CD4-positive, alpha-beta T cell treated with Interleukin-17A for 4 hours (primary cell): ENCODE measurements at places on chromosomes 2 and 18.

DNA sequence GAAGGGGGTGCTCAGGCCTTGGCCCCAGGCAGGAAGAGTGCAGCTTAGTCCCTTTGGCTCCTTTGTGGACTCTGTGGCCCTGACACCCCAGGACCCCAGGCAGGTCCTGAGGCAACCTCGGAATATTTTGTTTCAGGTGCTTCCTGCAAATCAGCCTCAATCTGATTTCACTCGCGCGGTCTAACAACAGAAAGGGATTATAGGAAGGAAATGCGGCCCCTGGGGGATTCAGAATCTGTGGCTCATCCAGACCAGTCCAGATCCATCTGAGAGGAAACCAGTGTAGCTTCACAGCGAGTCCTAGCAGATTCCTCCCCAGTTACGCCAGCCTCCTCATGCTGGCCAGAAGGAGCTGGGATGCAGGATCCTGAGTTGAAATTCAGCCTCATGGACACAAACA is 59.5 kb upstream of the YWHAQ start:
- DNase-seq = no peak

GRCh38 chr2:38176619-38177021 is 100.7 kb upstream of the CYP1B1 start:
- DNase-seq = no peak

DNA sequence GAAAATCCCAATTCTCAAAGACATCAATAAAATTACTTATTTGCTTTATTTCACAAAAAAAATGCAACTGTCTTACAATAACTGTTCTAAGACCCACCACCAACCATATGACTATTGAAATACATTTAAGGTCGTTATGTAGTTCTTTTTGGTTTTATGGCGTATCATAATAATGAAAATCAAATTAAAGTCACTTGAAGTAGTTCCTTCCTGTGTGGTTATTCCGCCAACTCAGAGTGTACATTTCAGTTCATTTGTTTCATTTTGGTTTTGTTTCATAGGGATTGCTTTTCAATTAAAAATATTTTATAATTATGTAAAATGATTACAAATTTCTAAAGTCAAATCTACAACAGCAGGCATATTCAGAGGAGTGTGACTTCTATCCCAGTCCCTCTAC is 45.9 kb upstream of the AAK1 start:
- no peak for DNase-seq

GRCh38 chr2:215419769-215420470 is 15.9 kb downstream of the FN1 start:
- DNase-seq = no peak

DNA sequence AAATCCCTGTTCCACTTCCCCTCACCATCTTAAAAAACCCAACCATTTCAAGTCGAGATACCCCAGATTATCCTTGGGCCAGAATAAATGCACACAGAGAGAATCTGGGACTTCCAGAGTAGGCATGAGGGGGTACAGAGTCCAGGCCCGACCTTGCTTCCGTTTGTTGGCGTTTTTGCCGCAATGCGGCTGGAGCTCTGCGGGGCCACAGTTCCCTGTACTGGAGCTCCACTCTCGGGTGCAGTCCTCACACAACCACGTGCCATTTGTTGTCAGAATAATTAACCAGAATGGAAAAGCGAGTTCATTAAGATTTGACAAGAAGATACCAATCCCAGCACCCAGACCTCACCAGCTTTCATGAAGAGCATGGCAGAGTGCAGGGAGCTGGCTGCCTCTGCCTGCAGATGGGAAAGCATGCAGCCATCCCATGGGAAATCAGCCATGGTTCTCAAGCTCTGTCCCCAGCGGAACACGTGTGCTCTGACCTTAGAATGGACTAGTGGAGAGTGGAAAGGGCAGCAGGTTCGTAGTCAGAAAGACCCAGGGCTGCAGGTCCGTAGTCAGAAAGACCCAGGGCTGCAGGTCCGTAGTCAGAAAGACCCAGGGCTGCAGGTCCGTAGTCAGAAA is 472.8 kb downstream of the EIPR1 start:
- DNase-seq = no peak

DNA sequence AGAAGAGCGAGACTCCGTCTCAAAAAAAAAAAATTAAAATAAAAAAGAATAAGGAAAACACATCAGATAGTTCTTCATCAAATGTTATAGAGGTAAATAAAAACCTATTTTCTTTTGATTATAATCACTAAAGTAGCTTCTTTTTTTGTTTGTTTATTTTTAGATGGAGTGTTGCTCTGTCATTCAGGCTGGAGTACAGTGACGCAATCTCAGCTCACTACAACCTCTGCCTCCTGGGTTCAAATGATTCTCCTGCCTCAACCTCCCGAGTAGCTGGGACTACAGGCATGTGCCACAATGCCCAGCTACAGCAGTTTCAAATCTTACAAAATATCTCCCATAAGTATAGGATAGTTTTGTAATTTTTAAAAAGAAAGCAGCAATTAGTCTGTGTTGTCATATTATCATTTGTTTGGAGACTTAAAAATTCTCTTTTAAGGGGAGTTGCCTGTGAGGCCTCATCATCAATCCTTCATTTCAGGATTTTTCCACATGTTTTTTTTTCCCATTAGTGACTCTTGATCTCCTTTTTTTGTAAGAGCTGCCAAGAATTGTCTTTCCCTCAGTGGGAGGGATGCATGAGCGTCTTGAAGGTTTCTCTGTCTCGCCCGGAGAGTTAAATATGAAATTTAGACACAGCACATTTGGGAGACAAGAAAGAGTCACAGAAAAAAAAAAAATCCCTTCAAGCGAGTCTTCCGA is 275.9 kb downstream of the CDCA7 start:
- DNase-seq = no peak

DNA sequence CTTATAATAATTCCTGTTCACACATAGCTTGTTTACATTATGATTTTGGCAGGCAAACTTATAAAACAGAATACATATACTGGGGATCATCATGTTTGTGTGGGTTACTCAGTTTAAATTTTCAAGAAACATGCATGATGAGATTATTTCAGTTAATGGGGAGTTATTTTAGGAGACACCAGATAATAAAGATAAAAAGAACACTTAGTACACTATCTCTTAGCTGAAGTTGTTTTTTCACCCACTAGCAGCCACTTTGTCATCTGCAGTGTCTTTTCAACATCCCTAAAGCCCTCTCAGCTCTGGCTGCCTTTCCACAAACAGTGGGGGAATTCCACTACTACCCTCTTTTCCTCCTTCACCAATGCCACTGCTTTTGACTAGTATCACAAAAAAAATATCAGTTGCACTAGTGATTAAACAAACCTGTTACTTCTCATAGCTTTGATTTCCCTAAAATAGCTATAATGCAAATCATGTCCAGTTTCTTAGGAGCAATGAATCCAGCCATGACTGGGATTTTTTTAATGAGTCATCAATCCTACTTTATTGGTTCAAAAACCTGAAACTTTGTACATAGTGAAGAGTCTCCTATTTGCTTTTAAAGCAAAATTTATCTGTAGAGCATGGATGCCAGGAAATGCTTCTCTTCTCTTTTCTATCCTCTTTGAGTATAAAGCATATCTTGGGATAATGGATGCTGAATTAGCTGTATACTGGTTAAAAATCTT is 156.7 kb upstream of the TFPI start:
- no peak for DNase-seq

DNA sequence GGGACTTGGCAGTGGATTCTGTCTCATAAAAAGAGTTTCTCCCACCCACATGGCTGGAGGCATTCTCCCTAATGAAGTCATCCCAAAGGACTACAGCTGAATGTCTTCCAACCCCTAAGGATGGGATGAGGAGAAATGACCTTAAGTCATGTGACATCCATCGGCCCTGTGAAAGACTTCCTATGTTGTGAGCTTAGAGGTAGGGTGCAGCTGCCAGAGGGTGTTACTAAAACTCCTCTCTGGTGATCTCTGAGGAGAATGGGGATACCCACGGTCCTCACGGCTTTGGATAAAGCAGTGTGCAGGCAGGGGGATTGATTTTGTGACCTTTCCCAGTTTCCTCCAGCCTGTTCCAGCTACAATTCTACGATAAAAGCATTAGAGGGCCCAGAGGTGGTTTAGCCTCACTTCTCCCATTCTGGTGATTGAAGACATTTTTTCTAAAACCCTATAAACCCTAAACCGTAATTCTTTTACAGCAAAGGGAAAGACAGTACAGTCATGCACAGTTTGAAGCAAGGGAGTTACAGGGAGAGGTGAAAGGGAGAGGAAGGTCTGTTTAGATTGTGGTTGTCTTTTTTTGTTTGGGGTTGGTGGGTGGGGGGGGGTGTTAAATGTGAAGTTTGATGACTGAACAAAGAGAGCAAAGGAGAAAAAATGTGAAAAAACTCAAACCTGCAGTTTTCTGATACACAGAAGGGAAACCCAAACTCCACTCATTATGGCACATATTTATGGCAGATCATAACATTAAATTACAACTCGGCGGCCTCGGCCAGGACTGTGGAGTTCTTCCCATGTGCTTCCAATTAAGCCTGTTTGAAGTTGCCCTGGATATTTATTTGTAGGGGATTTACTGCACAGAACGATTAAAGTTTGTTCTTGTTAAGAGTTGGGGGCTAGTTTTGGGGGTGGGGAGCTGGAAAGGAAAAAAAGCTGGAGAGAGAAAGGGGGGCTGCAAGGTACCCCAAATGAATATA is 26.6 kb upstream of the SLC14A2 start:
- DNase-seq = no peak

GRCh38 chr2:160566717-160567116 is 73.1 kb upstream of the RBMS1 start:
- no peak for DNase-seq

DNA sequence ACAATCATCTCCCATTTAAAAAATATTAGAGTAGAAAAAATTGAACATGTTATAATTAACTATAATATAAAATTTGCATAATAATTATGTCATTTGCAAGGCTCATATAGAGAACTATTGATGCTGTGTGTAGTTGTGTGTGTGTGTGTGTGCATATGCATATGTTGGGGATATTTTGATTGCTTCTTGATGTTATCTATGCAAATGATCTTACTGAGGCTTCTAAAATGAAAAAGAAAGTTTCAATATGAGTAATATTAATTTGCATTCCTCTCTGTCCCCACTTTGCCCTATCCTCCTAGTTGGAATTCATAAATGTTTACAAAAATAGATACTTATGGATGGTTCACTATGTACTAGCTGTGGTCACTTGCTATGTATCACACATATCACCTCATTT is 523.3 kb downstream of the TRIB2 start:
- DNase-seq = no peak

DNA sequence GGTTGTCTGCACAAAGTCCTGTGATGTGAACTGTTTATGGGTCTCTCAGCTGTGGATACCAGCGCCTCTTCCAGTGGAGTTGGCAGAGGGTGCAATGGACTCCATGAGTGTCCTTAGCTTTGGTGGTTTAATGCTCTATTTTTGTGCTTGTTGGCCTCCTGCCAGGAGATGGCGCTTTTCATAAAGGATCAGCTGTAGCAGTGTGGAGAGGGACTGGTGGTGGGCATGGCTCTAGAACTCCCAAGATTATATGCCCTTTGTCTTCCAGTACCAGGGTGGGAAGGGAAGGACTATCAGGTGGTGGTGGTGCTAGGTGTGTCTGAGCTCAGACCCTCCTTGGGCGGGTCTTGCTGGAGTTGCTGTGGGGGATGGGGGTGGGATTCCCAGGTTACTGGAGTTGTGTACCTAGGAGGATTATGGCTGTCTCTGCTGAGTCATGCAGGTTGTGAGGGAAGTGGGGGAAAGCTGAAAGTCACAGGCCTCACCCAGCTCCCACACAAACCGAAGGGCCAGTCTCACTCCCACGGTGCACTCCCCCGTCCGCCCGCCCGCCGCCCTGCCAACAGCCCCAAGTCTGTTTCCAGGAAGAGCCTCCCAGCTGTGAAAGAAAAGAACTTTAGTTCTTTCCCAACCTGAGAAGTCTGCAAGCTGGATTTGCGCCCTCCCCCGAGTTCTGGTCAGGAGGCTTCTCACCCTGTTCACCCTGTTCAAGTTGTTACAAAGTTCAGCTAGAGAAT is 108.1 kb downstream of the MARCO start:
- no peak for DNase-seq

DNA sequence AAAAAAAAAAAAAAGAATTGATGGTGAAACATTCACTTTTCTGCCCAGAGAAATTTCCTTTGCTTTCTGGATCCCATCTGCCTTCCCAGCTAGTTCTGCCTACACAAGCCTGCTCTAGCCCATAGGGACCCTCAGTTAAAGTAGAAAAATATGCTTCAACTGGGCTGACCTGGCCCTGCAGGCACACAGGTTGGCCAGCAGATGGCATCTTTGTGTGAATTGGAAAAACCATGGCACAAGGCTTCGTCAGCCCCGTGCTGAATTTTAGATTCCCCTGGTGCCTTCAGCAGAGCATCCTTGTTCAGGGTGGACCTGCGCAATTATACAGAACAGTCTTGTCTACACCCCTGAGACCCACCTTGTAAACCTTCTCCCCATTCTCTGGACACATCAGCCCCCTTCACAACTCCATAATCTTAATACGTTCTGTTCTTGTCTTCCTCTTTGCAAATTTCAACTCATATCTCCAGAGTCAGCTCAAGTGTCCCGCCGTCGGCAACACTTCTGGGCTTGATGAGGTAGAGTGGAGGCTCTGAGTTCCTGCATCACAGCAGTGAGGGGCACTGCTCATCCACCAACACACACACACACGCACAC is 114.5 kb downstream of the INSIG2 start:
- peak; percentile 66 for DNase-seq

GRCh38 chr2:14221466-14221865 is 411.1 kb upstream of the LRATD1 start:
- no peak for DNase-seq

GRCh38 chr2:28929581-28929980 is 35.1 kb downstream of the WDR43 start:
- no peak for DNase-seq

- no peak for DNase-seq
Measured at GRCh38 chr2:65081232-65081685, 25.0 kb downstream of the CEP68 start.

GRCh38 chr2:150605664-150606063 is 118.2 kb upstream of the RND3 start:
- no peak for DNase-seq
